Spleen (tissue), 13 donors: ENCODE measurements at places on chromosomes 7 and 10. TPM values are rescaled to one million over a fixed set of nuclear protein-coding genes. Genes with fewer than 3 reads are reported as not detected.

- DNase-seq, result no peak
These were observed 21.3 kb downstream of the ZEB1 start for GRCh38 chr10:31340343-31340742.

DNA sequence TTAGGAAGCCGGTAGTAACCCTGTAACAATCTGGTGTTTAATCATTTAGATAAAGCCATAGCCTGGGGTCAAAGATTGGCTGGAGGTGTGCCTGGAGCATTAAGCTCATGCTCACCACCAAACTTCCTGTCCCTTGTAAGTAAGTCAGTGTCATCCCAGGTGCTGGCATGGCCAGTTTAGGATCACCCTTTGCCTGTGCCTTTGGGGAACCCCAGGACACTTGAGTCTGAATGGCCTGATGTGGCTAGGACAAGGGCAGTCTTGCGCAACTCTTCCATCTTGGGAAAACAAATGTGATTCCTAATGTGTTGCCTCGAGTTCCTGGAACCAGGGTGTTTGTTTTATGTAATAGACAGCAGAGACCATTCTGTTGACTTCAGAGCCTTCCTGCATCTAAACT lies 154.8 kb downstream of the GRK5 start:
- DNase-seq, result no peak

DNA sequence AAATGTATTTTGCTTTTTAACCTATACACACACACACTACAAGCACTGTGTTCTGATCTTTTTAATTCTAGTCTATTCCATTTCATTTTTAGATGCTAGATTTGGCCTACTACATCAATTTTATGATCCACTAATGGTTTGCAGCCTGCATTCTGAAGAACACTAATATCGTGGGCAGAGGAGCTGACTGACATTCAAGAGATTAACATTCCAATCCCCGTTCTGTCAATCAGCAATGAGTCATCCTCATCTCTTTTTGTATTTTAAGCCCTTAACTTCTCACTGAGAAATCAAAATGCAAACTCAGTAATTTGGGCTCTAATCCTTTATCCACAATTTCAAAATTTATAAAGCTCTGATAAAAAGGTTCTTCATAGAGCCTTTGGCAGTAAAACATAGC lies 47.1 kb upstream of the GAD2 start:
- DNase-seq, result no peak

GRCh38 chr10:56586461-56586891 lies 225.4 kb upstream of the ZWINT start:
- DNase-seq, result no peak

DNA sequence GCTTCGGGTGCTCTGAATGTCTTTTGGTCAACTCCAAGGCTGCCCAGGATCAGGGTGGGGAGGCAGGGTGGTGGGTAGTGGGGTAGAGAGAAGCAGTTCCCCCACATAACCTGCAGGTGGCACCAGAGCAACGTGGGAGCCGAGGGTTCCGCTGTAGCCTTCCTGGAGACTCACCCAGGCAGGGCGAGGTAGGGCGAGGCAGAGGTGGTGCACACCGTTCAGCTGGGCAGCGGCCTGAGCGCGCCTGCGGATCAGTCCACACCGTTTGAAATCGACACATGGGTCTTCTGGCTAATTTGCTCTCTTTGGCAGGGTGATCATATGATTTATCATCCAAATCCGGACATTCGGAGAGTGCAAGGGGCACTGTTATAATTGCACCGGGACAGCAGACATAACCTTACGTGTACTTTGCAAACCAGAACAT lies 41.4 kb upstream of the MAP3K8 start:
- peak; percentile 94 for DNase-seq

- no peak for DNase-seq
These were observed 9.1 kb downstream of the PRPS1L1 start for GRCh38 chr7:18018296-18019215.

DNA sequence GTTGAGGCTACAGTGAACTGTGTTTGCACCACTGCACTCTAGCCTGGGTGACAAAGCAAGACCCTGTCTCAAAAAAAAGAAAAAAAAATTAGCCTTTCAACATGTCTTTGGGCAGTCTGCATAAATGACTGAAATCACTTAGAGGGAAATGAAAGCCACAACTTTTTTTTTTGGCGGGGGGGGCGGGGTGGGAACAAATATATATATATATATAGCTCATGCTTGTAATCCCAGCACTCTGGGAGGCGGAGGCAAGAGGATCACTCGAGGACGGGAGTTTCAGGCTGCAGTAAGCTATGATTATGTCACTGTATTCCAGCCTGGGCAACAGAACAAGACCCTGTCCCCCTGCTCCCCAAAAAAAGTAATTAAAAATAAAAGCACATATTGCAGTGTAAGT lies 23.4 kb upstream of the MICU1 start:
- no peak for DNase-seq

GRCh38 chr10:72330069-72330426 lies 24.7 kb downstream of the DNAJB12 start:
- no peak for DNase-seq

DNA sequence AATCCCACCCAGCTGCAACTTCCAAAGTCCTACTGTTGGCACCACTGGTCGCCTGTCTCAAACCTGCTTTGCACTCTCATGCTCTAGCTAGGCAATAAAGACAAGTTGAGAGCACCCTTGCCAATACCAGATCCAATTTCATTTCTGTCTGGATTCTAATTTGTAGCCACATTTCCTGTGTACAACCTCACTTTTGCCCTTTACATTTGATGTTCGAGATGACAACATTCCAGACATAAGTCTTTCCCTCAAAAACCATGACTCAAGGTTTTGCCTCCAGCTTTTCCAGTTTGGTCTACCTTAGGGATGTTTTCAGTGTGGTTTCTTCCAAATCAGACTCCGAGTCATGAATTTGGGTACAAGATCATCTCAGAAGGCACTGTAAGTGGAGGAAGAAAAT lies 309.0 kb downstream of the GPAM start:
- no peak for DNase-seq

- no peak for DNase-seq
These were observed 20.8 kb upstream of the PTF1A start for GRCh38 chr10:23171232-23171876.

GRCh38 chr10:42952349-42952748 lies 124.5 kb upstream of the RET start:
- DNase-seq, result peak; percentile 78

DNA sequence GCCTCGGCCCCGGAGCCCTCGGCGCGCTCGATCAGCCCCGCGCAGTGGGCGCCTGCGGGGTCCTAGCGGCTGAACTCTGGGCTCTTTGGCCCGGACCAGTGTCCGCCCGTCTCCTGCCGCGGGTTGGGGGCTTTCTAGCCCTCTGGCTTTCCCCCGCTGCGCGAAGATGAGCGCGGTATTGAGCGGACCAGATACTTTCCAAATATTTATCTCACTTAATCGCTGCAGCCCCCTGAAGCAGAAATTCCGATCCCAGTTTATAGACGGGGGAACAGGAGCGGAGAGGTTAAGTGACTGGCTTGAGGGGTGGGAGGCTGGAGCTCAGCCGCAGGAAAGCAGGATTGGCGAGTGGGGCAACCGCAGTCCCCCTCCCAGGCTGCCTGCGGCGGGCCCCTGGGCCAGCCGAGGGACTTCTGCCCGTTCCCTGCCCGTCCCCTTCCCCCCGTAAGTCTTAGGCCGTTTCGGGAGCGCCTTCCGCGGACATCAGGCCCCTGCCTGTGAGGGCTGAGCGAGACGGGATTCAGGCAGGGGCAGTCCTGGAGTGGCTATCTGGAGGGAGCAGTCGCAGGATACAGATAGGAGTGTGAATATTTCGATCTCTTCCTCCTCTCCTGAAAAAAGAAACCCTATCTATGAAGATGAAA lies 565 bp downstream of the STRIP2 start:
- peak; percentile 79 for DNase-seq

DNA sequence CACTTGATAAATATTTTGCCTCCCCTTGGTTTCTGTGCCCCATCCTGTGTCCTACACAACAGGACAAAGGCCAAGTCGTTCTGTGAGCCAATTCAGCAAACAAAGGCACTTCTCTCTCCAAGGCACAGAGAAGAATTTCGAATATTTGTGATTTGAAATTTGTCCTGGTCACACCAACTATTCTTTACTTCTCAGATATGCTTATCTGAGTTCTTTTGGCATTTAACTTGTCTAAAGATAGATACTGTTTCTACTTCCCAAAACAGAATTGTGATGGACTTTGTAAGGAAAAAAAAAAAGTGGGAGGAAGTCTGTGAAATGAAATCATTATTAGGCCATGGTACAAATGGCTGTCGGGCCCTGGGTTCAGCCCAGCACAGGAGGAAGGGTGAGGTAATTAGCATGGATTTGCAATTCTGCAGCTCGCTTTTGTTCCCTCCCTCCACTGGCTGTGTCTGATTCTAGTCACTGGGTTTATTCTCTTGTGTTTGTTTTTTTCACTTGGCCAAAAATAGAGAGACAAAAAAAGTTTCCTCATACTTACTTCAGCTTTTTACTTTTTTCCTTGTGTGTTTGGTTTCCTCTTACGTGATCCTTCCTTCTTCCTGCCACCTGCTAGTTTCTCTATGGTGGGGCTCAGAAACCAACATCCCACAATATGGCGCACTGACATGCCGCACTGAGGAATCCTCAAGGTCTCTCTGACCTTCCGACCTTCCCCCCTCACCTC lies 108.2 kb upstream of the MKLN1 start:
- no peak for DNase-seq

DNA sequence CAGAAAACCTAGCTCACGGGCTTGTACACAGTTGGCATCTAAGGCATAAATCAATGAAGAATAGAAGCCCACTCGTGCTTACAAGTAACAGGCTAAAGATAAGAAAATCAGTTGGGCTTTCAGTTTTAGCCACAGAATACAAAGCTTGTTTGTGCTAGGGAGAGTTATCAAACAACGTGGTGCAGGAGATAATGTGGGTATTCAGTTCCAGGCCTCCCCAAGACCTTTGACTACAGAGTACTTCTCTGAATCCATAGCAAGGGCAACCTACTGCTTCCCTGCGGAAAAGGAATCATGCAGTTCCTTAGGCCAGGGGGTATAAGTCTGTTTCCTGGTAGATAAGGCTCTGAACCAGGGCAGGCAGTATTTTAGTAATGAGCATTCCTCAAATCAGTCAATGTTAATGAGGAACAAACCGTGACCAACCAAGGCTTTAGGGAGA lies 219.5 kb upstream of the CSTF2T start:
- DNase-seq, result no peak

GRCh38 chr10:69645296-69646184 lies 15.5 kb downstream of the FAM241B start:
- peak; percentile 44 for DNase-seq

- no peak for DNase-seq
These were observed 20.3 kb downstream of the COL1A2 start for GRCh38 chr7:94414980-94415379.

GRCh38 chr7:31058122-31058521 lies 6.0 kb downstream of the ADCYAP1R1 start:
- DNase-seq, result no peak

- DNase-seq, result no peak
These were observed 61.1 kb downstream of the FOXI2 start for GRCh38 chr10:127798111-127798510.

- no peak for DNase-seq
These were observed 100.2 kb downstream of the ABLIM1 start for GRCh38 chr10:114557854-114558253.

GRCh38 chr10:122998360-122998917 lies 10.2 kb downstream of the IKZF5 start:
- no peak for DNase-seq

GRCh38 chr7:46746695-46747687 lies 825.9 kb upstream of the IGFBP3 start:
- DNase-seq, result no peak

DNA sequence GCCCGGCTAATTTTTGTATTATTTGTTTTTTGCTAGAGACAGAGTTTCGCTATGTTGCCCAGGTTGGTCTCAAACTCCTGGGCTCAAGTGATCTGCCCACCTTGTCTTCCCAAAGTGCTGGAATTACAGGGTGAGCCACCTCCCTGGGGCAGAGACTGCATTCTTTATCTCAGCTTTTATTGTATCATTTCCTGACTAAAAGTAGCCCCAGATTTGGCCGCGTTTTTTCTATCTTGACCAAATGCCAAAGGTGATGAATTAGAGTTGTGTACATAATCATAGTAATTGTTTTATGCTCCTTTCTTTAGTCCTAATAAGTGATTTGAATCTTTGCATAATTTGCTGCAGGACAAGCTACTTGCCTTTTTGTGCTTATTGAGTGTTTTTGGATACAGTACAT lies 3.1 kb upstream of the SMNDC1 start:
- DNase-seq, result no peak

- DNase-seq, result no peak
These were observed 369.7 kb downstream of the LRMDA start for GRCh38 chr10:75801121-75801520.

DNA sequence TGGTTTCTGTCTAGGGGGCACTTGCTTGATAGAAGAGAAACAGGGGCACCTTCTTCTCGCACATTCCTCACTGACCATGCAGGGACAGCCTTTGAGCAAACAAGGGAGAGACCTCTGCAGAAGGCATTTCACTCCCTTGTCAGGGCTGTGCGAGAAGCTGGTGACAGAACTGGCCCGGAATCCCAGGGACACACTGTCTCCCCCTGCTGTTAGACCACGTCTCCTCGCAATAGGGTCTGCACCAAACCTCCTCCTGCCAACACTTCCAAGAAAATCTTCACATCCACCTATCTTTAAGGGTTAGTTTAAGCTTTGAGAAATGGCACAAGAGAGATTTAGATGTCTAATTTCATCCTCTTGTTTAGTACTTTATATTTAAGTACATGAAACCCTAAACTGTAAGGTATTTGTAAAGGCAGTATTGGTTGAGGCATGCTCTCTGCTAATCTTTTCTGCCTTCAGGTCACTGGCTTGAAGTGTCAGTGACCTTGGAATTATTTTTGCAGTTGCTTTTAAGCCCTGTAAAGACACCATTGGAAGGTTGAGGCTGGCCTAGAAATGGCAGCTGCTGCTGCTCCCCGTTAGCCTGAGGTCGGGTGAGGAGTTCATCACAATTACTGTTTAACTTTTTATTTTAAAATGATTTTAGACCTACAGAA lies 37.0 kb downstream of the RBM20 start:
- no peak for DNase-seq

Gene TRPV5
- not detected for total RNA-seq

Gene ACSL5
- 42.2 TPM for total RNA-seq

Gene HGF
- 24.8 TPM for total RNA-seq

Gene AQP1
- 17.2 TPM for total RNA-seq

Gene EVX1
- not detected for total RNA-seq

Gene ENO4
- not detected for total RNA-seq

Gene RET
- not detected for total RNA-seq

Gene AKR1C4
- not detected for total RNA-seq
